ENCODE measurements at places on chromosomes 12 and 14.

DNA sequence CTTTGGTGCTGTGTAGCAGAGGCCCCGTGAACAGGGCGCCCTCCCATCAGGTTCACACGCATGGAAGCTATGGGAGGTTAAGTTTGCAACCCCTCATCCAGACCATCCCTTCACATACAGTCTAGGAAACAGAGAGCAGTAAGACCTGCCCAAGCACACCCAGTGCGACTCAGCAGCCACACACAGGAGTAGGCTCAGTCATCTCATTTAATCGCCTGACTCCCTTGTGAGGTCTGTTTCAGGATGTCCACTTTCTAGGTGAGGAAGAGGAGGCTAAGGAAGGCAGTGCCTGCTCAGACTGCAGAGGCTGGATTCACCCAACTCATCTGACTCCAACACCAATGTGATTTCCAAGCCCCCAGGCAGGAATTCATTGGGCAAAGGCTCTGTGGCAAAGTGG is 11.9 kb downstream of the BDKRB1 start:
- no peak for DNase-seq

DNA sequence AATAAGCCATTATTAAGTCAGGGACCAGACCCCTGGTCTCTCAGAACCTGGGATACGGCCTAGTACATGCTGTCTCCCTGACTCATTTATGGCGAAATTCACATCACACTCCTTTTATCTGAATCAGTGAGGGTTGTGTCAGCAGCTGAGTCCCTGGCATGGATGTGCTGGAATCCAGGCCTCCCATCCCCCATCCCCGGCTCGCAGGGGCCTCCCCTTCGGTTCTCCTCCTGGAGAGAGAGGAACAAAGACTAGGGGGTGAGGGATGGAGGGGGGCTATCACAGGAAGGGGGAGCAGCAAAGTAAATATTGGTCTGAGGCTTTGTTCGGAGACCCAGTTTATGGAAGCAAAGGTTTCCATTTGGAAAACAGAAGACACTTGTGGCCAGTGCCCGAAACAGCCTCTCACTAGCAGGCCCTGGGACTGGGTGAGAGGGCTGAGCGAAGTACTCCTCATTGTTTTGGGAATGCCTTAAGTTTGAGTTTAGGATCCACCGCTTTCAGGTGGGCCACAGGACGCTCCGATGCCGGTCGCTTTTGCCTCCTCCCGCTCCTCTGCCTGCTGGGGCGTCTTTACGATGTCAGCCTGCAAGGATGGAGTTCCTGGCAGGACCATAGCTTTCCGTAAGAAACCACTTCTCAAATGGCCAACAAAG is 145.0 kb downstream of the PRKCH start:
- no peak for DNase-seq

DNA sequence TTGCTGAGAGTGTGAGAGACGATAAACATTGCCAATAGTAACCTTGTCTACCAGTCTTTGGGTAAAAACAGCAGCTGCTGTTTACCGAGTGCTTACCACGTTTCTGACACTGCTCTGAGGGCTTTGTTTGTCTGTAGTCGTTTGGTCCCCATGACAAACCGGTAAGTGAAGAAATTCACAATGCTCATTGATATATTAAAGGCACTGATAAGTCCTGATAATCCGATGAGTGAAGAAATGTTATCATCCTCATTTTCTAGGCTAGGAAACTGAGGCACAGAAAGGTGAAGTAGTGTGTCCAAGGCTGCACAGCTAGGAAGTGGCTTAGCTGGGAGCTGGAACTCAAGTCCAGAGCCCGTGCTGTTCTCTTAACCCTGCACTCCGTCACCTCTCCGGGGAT is 138.6 kb downstream of the SCARB1 start:
- no peak for DNase-seq

- no peak for DNase-seq
Observed at GRCh38 chr14:27557445-27557844, 959.6 kb upstream of the NOVA1 start.

GRCh38 chr12:81863406-81863805 is 104.3 kb upstream of the PPFIA2 start:
- no peak for DNase-seq

DNA sequence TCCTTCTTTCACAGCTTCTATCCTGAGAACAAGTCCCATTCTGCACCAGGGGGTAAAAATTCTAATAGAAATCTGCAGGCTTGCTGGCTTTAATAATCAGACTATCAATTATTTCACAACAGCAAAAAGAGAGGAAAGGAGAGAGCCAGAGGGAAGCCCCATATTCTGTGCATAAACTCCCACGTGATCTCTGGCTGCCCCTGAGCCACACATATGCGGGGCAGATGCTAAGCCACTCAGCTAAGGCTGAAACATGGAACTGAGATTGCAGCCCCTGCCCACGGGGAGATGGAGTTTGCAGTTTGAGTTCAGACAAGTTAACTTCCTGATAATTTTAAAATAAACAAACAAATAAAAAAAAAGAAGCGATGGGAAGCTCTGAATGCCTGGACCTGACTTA is 254.4 kb upstream of the CCDC196 start:
- no peak for DNase-seq

GRCh38 chr12:49838973-49839633 is 3.8 kb downstream of the BCDIN3D start:
- no peak for DNase-seq

DNA sequence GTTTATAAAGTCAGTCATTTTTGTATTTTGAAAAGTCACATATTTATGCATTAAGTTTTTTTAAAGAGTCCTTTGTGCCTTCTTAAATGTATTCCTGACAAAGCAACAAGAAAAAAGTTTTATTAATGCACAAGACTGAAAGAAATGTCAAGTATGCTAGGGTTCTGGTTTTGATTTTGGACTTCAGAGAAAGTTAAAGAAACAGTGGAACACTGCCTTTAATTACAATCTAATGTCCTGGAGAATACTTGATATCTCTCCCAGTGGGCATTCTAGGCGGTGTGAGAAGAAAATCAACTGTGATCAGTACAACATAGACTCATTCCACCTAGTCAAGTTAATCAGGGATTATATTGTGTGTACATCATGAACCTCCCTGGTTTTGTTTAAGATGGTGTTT is 49.9 kb downstream of the PRICKLE1 start:
- no peak for DNase-seq

GRCh38 chr14:100762901-100763300 is 36.2 kb downstream of the DLK1 start:
- DNase-seq: no peak

DNA sequence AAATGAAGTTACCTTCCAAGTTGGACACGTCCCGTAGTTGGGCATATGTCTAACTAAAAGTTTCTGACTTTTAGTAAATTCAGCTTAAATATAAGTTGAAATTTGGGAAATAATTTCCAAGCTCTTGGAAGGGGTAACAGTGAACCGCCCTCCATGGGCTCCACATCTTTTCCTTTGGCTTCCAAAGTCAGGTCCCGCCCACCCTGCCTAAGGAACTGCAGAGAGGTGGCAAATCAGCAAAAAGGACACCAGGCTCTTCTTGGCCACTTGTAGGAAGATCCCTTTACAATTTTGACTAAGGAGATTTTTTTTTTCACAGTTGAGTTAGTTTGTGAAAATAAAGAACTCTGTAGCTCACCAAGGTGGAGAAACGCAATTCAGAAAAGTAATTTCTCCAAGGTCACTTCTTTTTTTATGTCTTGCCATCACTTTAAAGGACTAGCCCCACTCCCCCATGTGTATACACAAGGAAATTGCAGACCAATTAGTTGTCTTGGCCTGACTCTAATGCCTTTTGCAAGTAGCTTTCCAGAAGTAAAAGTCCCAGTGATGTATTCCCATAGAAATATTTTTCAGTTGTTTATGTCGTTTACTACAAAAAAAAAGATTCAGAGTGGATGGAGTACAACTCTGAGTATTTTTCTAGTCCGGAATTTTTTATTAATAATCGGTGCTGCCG is 181.2 kb downstream of the PELI2 start:
- DNase-seq: no peak

- no peak for DNase-seq
Observed at GRCh38 chr12:40688085-40688725, 4.0 kb upstream of the CNTN1 start.

DNA sequence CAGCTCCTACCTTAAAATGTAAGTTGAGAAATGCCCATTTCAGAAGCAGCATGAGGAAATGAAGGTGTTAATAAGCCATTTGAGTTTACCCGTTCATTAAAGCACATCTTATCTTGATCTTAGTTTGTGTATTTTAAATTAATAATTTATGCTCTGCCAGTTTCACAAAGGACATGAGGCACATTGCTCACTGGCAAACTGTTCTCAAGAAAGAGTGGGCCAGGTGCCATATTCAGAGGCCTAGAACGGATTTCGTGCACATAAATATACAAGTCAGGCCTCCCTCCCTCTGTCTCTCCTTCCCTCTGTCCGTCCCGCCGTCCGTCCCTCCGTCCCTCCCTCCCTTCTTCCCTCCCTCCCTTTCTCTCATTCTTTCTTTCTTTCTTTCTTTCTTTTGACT is 29.5 kb downstream of the CPM start:
- no peak for DNase-seq

- DNase-seq: no peak
Observed at GRCh38 chr14:92718664-92719063, 29.8 kb downstream of the LGMN start.

DNA sequence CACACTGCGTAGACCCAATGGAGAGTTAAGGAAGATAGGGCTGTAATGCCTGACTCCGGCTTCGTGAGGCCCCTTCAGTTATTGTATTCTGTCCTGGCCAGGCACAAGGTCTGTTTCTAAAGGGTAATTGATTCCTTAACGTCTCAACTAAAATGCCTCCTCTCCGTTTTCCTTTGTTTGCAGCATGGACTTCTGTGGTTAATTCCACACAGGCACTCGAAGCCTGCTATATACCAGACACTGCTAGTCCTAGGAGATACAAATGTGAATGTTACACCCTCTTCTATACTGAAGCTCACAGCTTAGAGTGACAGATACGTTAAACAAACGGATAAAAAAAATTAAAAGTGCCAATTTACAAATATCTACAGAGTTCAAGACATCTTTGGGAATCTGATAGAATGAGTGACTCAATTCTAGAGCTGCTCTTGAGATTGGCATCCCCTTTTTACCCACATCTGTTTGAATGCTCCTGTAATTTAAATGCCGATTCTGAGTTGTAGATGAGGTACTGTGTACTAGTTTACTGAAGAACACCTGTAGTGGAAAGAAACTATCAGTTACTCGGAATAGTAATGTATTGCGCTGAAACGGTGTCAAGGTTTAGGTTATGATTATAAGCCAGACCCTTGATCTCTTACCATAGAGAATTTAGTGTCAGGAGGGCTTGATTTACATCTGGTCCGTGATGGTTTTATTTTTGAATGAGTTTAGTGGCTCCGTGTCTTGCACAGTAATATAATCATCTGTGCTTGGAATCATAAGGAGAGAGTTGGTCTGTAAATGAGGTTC is 784 bp downstream of the PSMA6 start:
- no peak for DNase-seq

DNA sequence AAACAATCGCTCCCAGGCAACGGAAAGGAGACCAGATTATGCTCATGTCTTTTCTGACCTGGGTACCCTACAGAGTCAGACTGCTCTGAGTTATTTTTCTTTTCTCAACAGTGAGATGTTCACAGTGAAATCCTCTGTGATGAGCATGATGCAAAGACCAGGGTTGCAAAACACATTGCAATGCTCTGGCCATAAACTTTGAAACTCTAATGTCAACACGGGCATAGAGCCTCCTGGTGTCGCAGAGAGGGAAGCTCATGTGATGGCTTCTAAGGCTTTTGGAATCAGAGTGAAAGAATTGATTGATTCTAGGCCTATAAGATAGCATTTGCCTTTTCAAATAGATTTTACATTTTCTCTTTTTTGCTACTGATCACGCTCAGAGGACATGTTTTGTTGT is 193.4 kb downstream of the RASSF9 start:
- no peak for DNase-seq

- no peak for DNase-seq
Observed at GRCh38 chr12:117061555-117062079, 37.6 kb downstream of the TESC start.

DNA sequence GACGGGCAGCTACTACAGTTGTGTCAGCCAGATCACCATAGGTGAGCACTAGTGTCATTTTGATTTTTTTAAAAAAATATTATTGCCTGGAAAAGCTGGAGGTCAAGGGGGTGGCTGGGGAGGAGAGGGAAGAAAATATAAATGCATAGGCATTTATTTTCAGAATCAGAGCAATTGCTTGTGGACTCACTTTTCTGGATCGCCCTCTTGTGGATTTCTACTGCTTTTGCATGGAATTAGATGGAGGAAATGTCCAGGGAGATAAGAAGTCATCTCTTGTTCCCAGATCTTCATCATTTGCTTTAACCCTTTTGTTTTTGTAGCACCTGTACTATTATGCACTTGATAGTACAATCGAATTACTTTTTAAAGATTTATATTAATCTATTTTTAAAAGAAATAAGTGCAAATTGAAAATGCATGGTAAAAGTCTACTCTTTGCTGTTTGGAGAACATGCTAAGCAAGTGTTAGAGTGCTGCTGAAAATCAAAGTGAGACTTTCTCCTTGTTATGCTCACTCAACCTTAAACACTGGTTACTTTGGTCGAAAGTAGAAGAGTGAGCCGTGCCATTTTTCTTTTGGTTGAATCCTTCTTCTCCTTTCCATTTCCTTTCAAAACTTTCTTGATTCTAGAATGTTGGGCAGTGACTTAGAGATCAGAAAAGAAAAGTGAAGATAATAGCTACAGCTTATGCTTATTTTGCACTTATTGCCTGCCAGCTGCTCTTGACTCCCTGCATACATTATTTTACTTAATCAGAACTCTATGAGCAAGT is 60.6 kb upstream of the ANO4 start:
- no peak for DNase-seq

DNA sequence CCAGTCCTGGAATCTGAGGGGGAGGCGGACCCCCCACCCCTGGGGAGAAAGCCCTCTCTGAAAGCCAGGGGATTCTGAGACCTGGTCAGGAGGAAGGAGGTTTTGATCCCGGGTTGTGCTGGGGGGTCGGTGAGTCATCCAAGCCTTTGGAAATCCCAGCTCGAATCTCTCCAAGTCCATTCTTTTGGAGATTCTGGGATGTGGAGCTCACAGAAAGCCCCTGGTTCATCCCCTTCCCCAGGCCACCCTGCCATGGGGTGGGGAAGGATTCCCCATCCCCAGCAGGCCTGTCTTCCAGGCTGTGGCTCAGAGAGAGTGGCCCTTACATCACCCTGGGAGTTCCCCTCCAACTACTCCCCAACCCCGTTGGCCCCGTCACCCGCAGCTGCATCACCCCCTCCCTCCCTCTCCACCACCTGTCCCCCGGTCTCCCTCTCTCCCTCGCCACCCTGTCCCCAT is 14.3 kb downstream of the EXOC3L4 start:
- DNase-seq: no peak

DNA sequence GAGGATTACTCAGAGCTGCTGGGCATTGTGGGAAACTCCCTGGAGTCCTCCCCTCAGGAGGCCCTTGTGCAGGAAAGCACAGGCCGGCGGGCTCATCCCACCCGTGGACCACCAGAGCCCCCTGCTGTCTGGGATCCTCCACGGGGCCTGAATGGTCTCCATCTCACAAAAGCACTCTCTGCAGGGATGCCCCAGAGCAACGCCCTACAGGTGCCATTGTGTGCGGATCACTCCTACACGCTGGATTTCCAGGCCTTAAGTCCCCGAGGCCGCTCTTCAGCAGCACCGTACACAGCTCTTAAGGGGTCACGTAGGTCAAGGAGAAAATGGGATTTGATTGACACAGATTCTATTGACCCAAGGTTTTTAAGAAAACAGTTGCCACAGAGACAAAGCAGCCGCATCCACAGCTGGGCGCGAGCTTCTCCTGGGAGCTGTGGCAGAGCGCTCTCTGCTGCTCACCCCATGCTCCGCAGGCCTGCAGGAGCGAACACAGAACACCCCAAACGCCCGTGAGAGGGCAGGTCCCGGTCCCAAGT is 36.7 kb upstream of the RIMBP2 start:
- no peak for DNase-seq
